ENCODE measurements at places on chromosomes 3 and 15. TPM values are rescaled to one million over a fixed set of nuclear protein-coding genes. Genes with fewer than 3 reads are reported as not detected.

WDR93 gene
- total RNA-seq = 1.5 TPM

CLDN1 gene
- total RNA-seq = 9.7 TPM

MUC20 gene
- total RNA-seq = 19.7 TPM

FGF12 gene
- 9.8 TPM for total RNA-seq

DGKG gene
- 11.6 TPM for total RNA-seq

NFKBIZ gene
- total RNA-seq = 54.1 TPM

FGF7 gene
- total RNA-seq = 7.8 TPM

MYO9A gene
- 42.4 TPM for total RNA-seq

SERPINI2 gene
- total RNA-seq = 0.70 TPM

GOLGA8Q gene
- not detected for total RNA-seq

DNA sequence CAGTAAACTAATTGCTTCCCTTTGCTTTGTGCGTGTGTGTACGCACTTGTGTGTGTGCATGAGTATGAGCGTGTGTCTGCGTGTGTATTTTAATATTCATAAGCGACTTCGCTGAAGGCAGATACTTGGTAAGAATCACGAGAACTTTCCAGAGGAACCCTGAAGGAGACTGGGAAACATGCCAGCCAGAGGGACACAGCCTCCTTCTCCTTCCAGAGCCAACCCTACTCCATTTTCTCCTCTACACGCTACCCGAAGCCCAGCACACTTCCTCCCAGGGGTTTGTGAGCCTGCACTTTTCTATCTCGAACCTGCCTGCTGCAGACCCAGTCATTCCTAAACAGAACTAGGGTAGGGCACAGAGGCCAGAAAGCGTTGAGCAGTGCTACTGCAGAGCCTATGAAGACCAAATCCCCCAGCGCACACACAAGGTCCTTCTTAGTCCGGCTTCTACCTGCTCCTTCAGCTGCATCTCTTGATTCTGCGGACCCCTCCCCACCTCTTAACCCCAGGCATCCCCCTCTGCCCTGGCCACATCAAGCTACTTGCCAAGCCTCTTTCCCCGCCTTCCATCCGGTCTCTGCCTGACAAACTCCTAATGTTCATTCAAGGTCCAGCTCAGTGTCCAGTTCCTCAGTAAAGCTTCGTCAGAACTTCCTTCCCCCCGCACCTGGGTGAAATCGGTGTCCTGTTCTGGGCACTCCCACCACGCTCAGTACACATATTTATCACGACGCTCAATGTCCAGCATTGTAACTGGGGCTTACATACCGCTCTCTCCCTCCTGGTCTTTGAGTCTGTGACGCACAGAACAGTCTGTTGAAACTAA lies 191.8 kb downstream of the FAM43A start:
- DNase-seq = peak; percentile 43

GRCh38 chr3:97957617-97958311 lies 14.5 kb downstream of the RIOX2 start:
- no peak for DNase-seq

- no peak for DNase-seq
Measured at GRCh38 chr3:12046406-12046805, 42.2 kb downstream of the SYN2 start.

- DNase-seq = no peak
Measured at GRCh38 chr3:194275721-194276120, 75.4 kb downstream of the CPN2 start.

DNA sequence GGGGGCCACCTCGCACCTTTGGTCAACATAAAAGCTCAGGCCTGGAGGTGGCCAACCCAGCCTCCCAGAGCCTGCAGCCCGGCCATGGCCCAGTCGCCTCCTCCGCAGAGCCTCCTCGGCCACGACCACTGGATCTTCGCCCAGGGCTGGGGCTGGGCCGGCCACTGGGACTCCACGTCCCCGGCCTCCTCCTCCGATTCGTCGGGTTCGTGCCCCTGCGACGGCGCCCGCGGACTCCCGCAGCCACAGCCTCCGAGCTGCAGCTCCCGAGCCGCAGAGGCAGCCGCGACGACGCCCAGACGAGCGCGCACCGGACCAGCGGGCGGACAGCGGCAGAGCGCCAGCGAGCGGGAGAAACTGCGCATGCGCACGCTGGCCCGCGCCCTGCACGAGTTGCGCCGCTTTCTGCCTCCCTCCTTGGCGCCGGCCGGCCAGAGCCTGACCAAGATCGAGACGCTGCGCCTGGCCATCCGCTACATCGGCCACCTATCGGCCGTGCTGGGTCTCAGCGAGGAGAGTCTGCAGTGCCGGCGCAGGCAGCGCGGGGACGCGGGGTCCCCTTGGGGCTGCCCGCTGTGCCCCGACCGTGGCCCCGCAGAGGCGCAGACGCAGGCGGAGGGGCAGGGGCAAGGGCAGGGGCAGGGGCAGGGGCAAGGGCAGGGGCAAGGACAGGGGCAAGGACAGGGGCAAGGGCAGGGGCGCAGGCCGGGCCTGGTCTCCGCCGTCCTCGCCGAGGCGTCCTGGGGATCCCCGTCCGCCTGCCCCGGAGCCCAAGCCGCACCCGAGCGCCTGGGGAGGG lies at the start of gene MESP2:
TSS of gene MESP2 (plus strand) at position 59 of the 799 bp plus-strand sequence. CDS start at position 85, 26 bp downstream.
- peak; percentile 89 for DNase-seq

DNA sequence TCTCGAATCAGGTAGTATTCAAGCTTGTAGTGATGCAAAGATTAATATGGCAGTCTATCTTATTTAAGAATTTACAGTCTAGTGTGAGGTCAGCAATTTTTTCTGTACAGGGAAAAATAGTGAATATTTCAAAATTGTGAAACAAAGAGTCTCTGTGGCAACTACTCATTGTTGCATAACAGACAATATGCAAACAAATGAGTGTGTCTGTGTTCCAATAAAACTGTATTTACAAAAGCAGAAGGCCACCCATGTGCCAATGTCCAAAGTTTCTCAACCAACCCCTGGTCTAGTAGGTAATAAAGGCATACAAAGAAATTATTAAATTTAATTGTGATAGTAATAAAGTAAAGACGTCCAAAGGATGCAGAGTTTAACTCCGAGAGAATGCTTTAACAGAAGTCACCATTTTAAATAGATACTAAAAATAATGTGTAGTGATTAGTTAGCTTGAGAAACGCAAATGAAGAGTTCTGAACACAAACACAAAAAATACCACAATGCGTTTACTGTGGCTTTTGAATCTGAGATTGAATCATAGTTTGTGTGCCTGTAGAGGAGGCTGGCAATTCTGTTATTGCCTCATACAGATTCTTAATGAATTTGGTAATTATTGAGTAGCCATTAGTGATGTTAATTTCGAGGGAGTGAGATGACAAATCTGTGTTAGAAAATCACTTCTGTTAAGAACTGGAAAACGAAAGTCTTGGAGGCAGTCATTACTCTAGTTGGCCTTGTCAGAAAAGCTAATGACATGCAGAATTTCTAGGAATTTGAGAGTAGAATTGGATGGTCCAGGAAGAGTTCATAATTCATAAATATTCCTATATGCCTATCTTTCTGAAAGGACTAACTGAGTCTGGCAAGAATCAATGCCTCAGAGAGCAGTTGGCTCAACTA lies 48.7 kb downstream of the CADM2 start:
- DNase-seq = no peak

- DNase-seq = no peak
Measured at GRCh38 chr3:64901522-64901885, 213.7 kb upstream of the ADAMTS9 start.

- no peak for DNase-seq
Measured at GRCh38 chr3:195117978-195118581, 152.9 kb downstream of the XXYLT1 start.

DNA sequence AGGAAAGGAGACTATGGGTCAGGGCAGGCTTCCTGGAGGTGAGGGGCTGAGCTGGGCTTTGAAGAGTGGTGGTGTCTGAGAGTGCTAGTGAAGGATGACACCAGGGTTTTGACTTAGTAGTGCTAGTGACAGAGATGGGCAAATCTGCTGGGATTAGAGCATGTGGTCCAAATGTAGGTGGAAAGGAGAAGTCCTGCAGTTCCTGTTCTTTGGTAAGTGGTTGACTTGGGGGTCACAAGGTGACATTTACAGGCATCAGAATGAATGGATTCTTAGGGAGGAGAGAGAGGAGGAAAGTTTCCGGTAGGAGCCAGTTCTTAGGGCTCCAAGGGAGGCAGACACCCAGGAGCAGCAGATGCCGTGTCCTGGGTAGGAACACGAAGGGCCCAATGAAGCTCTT lies 796 bp upstream of the DOCK3 start:
- no peak for DNase-seq

DNA sequence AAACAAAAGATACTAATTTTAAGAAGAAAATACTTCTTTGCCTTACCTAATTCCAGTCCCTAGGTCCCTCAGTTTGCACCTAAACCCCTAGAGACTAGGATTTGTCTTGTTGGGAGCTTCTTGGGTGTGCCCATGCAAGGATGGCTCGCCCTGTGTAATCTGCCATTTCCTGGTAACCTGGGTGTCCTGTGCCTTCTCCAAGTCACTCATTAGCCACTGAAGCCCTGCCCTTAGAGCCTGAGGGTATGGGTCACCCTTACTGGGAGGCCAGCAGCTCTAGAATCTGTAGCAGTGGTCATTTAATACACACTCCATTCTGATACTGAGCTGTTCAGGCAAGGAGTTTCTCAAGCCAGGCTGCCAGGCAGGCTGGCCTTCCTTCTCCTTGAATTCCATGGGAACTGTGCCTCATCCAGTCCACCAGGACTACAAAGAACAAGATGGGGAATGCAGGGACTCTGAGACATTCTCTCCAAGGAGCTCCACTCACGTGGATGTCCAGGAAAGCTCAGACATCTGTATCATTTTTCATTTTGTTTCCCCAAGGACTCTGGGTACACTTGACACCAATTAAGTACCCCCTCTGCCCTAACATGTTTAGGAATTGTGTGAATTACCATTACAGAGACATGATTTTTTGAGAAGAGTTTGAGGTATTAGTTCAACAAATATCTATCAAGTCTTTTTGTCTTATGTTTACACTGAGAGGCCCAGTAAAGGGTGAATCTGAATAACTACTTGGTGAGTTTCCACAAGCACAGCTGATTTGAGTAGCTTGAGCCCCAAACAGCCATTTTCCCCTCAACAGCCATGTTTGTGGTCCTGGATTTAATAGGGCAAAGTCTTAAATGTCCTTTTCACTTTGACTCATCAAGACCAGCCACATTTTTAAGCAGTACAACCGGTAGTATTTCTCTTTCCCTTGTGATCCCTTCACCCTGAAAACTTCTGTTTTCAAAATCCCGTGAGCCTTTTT lies 52.6 kb downstream of the ARNT2 start:
- no peak for DNase-seq

DNA sequence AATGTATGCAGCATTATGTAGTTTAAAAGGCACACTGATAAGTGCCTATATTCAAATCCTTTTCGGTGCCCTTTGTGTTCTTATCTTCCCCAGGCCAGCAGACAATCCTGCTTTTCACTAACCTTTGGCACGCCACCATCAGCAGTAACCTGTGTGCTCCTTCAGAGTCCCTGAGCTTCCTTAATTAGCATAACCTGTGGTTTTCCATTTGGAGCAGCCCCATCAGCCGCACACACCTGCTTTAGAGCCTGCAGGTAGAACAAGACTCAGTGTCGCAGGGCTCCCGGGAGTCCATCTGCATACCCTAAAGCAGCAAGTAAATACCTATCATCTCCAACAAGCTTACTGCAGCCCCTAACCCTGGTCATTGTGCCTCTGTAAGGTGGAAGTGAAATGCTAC lies 755.1 kb downstream of the ROBO2 start:
- DNase-seq = no peak

GRCh38 chr3:140225996-140226395 lies 291.0 kb downstream of the CLSTN2 start:
- DNase-seq = no peak

- no peak for DNase-seq
Measured at GRCh38 chr15:75673426-75674235, 25.9 kb downstream of the SNX33 start.

GRCh38 chr15:43095243-43095642 lies 10.6 kb downstream of the UBR1 start:
- no peak for DNase-seq

- DNase-seq = no peak
Measured at GRCh38 chr3:188769831-188770230, 401.9 kb upstream of the TPRG1 start.

DNA sequence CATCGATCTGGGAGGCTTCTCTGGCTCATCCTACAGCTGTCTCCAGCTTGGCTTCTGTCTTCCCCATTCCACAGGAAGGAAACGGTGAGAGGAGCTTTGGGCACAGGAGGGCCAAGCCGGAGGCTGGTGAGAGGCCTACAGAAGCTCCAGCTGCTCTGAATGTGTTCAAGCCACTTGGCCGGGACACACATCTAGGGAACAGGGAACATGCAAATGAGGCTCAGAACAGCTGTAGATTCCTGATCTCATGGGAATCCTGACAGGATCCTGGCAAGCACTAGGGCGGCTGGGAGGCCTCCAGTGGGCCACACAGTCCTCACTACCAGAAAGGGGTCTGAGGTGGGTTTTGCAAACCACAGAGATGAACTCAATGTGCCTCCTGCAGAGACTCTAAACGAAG lies 13.7 kb downstream of the SEMA5B start:
- DNase-seq = no peak

DNA sequence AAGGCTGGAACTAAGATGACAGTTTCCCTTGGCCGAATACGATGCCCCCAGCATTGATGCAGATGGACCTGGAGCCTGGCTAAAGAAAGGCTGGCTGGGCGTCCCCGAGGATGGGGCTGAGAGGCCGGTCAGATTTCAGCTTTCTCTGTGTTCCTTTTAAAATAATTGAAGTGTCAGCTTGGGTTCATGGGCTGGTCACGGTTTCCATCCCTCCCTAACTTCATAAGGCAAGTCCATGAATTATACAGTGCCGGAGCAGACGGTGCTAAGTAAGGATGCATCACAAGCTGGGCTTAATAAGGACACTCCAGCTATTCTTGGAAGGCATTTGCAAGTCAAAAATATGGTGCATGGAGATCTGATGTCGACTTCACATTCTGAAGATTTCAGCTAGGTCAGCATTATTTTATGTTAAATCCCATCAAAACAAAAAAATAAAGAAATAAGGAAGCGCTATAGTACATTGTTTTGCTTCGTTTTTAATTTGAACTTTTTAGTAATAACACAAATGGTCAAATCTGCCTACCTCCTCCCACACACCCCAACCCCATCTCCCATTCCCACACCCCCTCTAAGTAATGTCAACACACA lies 220.8 kb downstream of the RPLP1 start:
- no peak for DNase-seq

DNA sequence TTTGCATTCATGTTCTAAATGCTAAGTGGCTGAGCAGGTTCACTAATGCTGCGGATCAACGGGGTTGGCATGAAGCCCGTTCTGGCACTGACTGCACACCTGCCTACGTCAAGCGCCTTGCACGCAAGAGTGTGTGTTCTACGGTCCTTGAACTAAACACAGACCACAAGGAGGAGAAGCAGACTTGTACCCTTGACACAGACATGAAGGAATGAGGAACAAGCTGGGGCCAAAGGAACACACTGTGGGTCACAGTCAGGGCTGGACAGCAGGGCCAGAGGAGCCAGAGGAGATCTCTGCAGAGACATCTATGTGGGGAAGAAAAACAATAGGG lies 48.0 kb upstream of the LDHAL6B start:
- no peak for DNase-seq

- DNase-seq = no peak
Measured at GRCh38 chr15:38733331-38733730, 168.7 kb upstream of the RASGRP1 start.
